Heart left ventricle (tissue), 16 donors: ENCODE measurements at places on chromosomes 11 and 22.

DNA sequence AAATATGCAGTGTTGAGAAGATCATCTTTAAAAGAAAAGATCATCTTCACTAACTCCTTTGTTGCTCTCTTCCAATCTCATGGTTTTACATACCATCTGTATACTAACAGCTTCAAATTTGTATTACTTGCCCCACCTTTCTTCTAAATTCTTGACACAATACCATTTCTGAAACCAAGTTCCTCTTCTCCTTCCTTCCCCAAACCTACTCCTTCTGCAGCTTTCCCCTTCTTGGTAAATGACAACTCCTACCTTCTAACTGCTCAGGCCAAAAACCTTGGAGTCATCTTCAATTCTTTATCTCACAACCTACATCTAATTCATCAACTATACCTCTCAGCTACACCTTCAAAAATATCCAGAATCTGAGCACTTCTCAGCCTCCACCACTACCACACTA, 9.3 kb downstream of the PRCP start:
- no peak overlapping the region for H3K27ac ChIP-seq
- H3K4me1 ChIP-seq = peaks cover 22% of the 10 kb centered on the region
- no peak overlapping the region for H3K4me3 ChIP-seq
- no peaks in the 10 kb centered on the region for H3K27me3 ChIP-seq

DNA sequence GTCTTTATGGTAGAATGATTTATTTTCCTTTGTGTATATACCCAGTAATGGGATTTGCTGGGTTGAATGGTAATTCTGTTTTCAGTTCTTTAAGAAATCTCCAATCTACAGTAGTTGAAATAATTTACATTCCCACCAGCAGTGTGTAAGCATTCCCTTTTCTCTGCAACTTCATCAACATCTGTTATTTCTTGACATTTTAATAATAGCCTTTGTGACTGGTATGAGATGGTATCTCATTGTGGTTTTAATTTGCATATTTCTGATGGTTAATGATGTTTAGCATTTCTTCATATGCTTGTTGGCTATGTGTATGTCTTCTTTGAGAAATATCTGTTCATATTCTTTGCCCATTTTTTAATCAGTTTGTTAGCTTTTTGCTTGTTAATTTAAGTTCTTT, 901.2 kb downstream of the METTL15 start:
- no peaks in the 10 kb centered on the region for H3K4me1 ChIP-seq
- H3K27ac ChIP-seq = no peak overlapping the region
- no peak overlapping the region for H3K4me3 ChIP-seq
- no peaks in the 10 kb centered on the region for H3K27me3 ChIP-seq
- no peaks in the 10 kb centered on the region for H3K36me3 ChIP-seq

DNA sequence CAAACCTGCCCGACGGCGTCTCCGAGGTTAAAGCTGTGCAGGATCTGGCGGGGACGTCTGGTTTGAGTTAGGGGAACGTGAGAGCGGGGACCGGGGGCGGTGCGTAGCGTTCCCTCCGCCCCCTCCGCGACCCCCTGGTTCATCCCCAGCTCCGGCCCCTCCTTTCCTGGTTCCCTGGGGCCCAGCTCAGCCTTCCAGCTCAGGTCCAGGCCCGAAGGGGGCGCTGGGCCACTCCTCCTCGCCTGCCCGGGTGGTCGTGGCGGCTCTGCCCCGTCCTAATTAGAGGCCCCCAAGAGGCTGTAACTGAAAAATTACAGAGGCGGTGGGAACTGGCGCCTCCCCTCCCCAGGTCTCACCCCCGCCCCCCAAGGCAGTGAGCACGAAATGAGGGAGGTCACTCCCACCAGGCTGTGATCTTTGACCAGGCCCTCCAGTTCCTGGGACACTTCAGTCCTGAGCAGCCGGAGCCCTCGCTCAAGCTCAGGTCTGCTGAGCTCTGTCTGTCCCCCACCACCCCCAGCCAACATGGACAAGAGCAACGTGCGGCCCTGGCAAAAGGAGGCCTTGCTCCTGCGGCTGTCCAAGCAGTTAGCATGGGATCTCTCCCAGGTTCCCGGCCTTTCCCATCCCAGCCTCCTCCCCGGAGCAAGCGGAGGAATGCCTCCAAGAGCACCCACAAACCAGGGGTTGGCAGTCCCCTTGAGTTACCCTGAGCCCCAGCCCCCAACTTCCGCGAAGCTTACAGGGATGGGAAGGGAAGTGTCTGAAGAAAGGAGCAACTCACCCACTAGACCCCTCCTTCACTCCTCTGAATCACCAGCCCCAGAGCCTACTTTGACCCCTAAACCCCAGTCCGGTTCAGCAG, 3.3 kb downstream of the CD248 start:
- DNase-seq = no peak
- no peaks in the 10 kb centered on the region for H3K27me3 ChIP-seq
- peaks cover 42% of the 10 kb centered on the region for H3K4me1 ChIP-seq
- peak overlapping the region; percentile 89 for H3K27ac ChIP-seq
- peak overlapping the region; percentile 16 for H3K4me3 ChIP-seq
- H3K36me3 ChIP-seq = no peaks in the 10 kb centered on the region

GRCh38 chr11:216081-216974, 8.8 kb downstream of the RIC8A start:
- DNase-seq = no peak
- H3K4me3 ChIP-seq = no peak overlapping the region
- H3K4me1 ChIP-seq = no peaks in the 10 kb centered on the region
- H3K36me3 ChIP-seq = peaks cover 62% of the 10 kb centered on the region

- no peak for DNase-seq
- H3K27me3 ChIP-seq = peaks cover 31% of the 10 kb centered on the region
- H3K27ac ChIP-seq = no peak overlapping the region
- no peaks in the 10 kb centered on the region for H3K4me1 ChIP-seq
These were observed 934.2 kb downstream of the BRD1 start for GRCh38 chr22:48893288-48894063.

- H3K27me3 ChIP-seq = no peaks in the 10 kb centered on the region
- H3K4me3 ChIP-seq = no peak overlapping the region
- no peak for DNase-seq
- H3K4me1 ChIP-seq = no peaks in the 10 kb centered on the region
- no peaks in the 10 kb centered on the region for H3K36me3 ChIP-seq
These were observed 16.1 kb downstream of the MICAL2 start for GRCh38 chr11:12126344-12127019.

- peak overlapping the region; percentile 3 for H3K4me3 ChIP-seq
- peaks cover 31% of the 10 kb centered on the region for H3K4me1 ChIP-seq
- peaks cover 25% of the 10 kb centered on the region for H3K27me3 ChIP-seq
- H3K36me3 ChIP-seq = no peaks in the 10 kb centered on the region
- peak overlapping the region; percentile 66 for H3K27ac ChIP-seq
These were observed 5.5 kb upstream of the NFAM1 start for GRCh38 chr22:42437488-42438292.

- H3K4me1 ChIP-seq = no peaks in the 10 kb centered on the region
- no peak overlapping the region for H3K27ac ChIP-seq
- no peak for DNase-seq
- no peak overlapping the region for H3K4me3 ChIP-seq
These were observed 100.4 kb upstream of the GALNT18 start for GRCh38 chr11:11722246-11722645.

GRCh38 chr11:122852796-122853160, 14.5 kb downstream of the CRTAM start:
- H3K27me3 ChIP-seq = no peaks in the 10 kb centered on the region
- no peaks in the 10 kb centered on the region for H3K4me1 ChIP-seq
- H3K27ac ChIP-seq = no peak overlapping the region
- H3K4me3 ChIP-seq = no peak overlapping the region
- no peaks in the 10 kb centered on the region for H3K36me3 ChIP-seq

GRCh38 chr22:47073075-47073474, 310.6 kb downstream of the TBC1D22A start:
- no peaks in the 10 kb centered on the region for H3K27me3 ChIP-seq
- no peak overlapping the region for H3K4me3 ChIP-seq
- H3K36me3 ChIP-seq = peaks cover 12% of the 10 kb centered on the region
- DNase-seq = no peak
- H3K27ac ChIP-seq = no peak overlapping the region
- no peaks in the 10 kb centered on the region for H3K4me1 ChIP-seq

GRCh38 chr22:48140261-48140813, 1377.9 kb downstream of the TBC1D22A start:
- H3K4me3 ChIP-seq = no peak overlapping the region
- no peaks in the 10 kb centered on the region for H3K36me3 ChIP-seq
- no peak for DNase-seq
- no peaks in the 10 kb centered on the region for H3K27me3 ChIP-seq
- no peaks in the 10 kb centered on the region for H3K4me1 ChIP-seq

GRCh38 chr11:102733232-102733875, 8.6 kb upstream of the MMP8 start:
- H3K36me3 ChIP-seq = no peaks in the 10 kb centered on the region
- peaks cover 18% of the 10 kb centered on the region for H3K27me3 ChIP-seq
- H3K4me1 ChIP-seq = no peaks in the 10 kb centered on the region
- no peak overlapping the region for H3K27ac ChIP-seq

GRCh38 chr22:32411402-32411801, 645 bp downstream of the RTCB start:
- peak overlapping the region; percentile 78 for H3K27ac ChIP-seq
- H3K27me3 ChIP-seq = no peaks in the 10 kb centered on the region
- H3K4me1 ChIP-seq = peaks cover 14% of the 10 kb centered on the region

GRCh38 chr11:106061249-106061784, 15.8 kb downstream of the KBTBD3 start:
- H3K4me3 ChIP-seq = no peak overlapping the region
- no peak overlapping the region for H3K27ac ChIP-seq
- H3K36me3 ChIP-seq = no peaks in the 10 kb centered on the region
- H3K4me1 ChIP-seq = no peaks in the 10 kb centered on the region
- no peak for DNase-seq
